Activated CD8-positive, alpha-beta memory T cell treated with anti-CD3 and anti-CD28 coated beads for 36 hours (primary cell): ENCODE measurements at places on chromosomes 2 and 18. TPM values are rescaled to one million over a fixed set of nuclear protein-coding genes. Genes with fewer than 3 reads are reported as not detected.

MC2R gene
- not detected for total RNA-seq

FSIP2 gene
- total RNA-seq, result not detected

TMEM200C gene
- total RNA-seq, result not detected

LIMS4 gene
- total RNA-seq, result 0.78 TPM

DSG1 gene
- total RNA-seq, result not detected

TMEM178A gene
- total RNA-seq, result not detected

CGREF1 gene
- total RNA-seq, result 7.0 TPM

SCN2A gene
- not detected for total RNA-seq

POTEI gene
- total RNA-seq, result not detected

INHA gene
- total RNA-seq, result not detected

DPP4 gene
- 25.2 TPM for total RNA-seq

IMPACT gene
- 14.5 TPM for total RNA-seq

IL37 gene
- not detected for total RNA-seq

ADAM23 gene
- total RNA-seq, result 0.57 TPM

MAP3K19 gene
- total RNA-seq, result not detected

CARF gene
- 3.8 TPM for total RNA-seq

RBKS gene
- total RNA-seq, result 5.8 TPM

CXCR4 gene
- total RNA-seq, result 81.0 TPM

CD8A gene
- total RNA-seq, result 433 TPM

TSPYL6 gene
- total RNA-seq, result not detected

BCL2L11 gene
- 38.7 TPM for total RNA-seq

ADGRF3 gene
- 3.7 TPM for total RNA-seq

SNTG2 gene
- total RNA-seq, result 1.1 TPM

PRSS56 gene
- not detected for total RNA-seq

METTL4 gene
- 20.6 TPM for total RNA-seq

CCDC74A gene
- total RNA-seq, result 5.7 TPM

FOXD4L1 gene
- total RNA-seq, result 0.21 TPM

MEIS1 gene
- total RNA-seq, result not detected

SIX3 gene
- 0.08 TPM for total RNA-seq

GRP gene
- not detected for total RNA-seq

STEAP3 gene
- 0.44 TPM for total RNA-seq

TBR1 gene
- not detected for total RNA-seq

EXOC6B gene
- total RNA-seq, result 7.8 TPM

APCDD1 gene
- total RNA-seq, result not detected

SLC4A5 gene
- 1.2 TPM for total RNA-seq

CTLA4 gene
- total RNA-seq, result 65.0 TPM

KCNS3 gene
- not detected for total RNA-seq

KIAA2012 gene
- not detected for total RNA-seq
